ENCODE measurements at places on chromosomes 3 and 15.

DNA sequence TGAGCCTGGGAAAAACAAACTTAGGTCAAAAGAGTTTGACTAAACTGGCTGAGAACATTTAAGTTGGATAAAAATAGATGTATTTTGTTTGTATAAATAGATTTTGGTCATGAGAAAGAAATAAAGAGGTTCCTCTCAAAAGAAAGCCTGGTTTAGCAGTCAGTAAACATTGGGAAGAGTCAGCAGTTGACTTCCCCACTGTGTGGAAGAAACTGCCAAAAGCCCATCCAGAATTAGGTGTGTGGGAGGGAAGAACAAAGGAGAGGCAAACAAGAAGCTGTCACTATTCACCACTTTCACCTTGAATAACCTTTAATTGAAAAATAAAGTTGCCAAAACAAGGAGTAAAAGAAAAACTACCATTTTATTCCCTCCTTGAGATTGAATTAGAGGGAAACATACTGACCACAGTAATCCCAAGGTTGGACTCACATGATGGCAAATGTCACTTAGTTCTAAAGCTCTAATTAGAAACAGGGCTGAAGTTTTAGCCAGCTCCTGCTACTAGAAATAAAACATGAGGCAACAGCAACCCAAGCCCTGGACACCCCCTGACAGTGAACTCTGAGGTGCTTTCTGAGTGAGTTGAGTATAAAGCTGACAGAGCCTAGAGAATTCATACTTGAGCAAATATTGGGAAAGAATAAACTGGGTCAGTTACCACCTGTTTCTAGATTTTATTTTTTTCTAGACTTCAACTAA lies 139.3 kb downstream of the SERPINI1 start:
- no peak overlapping the region for H3K27ac ChIP-seq
- no peak overlapping the region for H3K4me3 ChIP-seq
- DNase-seq: no peak
- H3K36me3 ChIP-seq: no peaks in the 10 kb centered on the region
- H3K27me3 ChIP-seq: no peaks in the 10 kb centered on the region
- H3K4me1 ChIP-seq: no peaks in the 10 kb centered on the region

GRCh38 chr3:157059181-157059580 lies 100.8 kb downstream of the CCNL1 start:
- no peak overlapping the region for H3K4me3 ChIP-seq
- DNase-seq: no peak
- H3K27me3 ChIP-seq: no peaks in the 10 kb centered on the region
- no peak overlapping the region for H3K27ac ChIP-seq

GRCh38 chr3:115999001-115999585 lies 375.8 kb downstream of the GAP43 start:
- no peak overlapping the region for H3K4me3 ChIP-seq
- no peaks in the 10 kb centered on the region for H3K4me1 ChIP-seq
- no peaks in the 10 kb centered on the region for H3K36me3 ChIP-seq
- no peak for DNase-seq

DNA sequence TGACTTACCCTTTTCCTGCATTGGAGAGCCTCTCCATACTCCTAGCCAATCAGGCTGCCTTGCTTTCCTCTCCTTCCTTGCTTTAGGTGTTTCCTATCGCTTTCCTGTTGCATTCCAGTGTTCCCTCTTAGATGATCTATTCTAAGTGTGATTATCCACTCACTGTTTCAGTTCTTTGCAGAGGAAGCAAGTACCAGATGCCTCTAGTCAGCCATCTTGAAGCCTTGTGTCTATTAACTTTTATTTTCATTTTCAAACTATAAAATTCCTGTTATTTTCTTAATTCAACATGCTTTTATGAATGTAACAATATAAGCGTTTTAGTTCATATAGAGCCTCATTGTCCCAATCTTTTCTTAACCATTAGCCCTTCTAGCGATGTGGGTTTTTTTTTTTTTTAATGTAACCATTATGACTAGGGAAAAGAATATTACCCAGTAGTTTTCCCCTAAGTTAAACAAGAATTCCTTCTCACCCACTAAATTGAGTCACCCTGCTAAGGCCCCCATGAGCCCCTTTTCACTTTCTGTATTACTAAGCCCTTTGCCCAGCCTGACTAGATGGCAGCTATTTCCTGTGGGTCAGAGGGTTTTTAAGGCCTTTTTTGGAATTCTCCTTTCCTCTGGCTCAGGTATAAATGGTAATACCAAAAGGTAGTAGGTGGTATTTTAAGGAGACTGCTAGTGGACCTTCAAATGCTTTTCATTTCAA lies 229.4 kb upstream of the CTNNB1 start:
- H3K4me3 ChIP-seq: no peak overlapping the region
- no peaks in the 10 kb centered on the region for H3K36me3 ChIP-seq
- no peak overlapping the region for H3K27ac ChIP-seq
- no peaks in the 10 kb centered on the region for H3K4me1 ChIP-seq
- DNase-seq: no peak

DNA sequence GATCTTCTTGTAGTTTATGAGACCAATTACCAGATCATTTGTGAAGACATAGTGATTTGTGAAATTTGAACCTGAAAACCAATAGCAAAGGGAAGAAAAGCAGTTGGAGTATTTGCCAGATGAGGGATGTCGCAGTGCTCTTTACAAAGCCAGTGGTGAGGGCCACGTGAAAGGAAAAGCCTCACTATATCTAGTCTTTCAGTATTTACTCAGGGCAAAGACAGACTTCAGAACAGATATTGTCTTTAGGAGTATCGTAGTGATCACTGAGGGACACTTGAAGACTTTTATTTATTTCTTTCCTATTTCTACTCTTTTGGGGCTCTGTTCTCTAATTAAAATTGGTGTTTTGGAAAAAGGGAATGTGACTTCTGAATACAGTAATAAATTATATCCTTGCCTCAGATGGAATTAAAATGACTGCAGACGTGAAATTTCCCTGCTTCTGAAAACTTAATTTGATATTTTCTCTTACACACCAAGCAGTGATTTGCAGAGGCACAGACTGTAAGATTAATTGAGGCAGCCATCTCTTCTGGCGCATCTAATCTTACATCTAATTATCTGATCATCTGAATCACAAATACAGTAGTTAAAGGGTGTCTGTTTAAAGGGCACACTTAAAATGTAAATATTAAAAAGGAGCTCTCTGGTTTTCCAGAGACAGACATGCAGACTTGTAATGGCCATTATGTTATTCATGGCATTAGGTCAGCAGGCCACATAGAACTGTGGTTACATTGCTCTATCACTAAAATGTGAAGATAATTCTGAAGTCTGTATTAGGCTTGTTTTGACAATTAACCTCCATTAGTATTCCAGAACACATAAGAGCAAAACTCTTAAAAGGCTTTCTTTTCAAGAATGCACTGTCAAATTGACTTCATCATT lies 193.0 kb upstream of the GOLIM4 start:
- no peak for DNase-seq
- H3K4me1 ChIP-seq: peaks cover 2% of the 10 kb centered on the region
- no peak overlapping the region for H3K27ac ChIP-seq
- H3K36me3 ChIP-seq: no peaks in the 10 kb centered on the region
- no peak overlapping the region for H3K4me3 ChIP-seq

DNA sequence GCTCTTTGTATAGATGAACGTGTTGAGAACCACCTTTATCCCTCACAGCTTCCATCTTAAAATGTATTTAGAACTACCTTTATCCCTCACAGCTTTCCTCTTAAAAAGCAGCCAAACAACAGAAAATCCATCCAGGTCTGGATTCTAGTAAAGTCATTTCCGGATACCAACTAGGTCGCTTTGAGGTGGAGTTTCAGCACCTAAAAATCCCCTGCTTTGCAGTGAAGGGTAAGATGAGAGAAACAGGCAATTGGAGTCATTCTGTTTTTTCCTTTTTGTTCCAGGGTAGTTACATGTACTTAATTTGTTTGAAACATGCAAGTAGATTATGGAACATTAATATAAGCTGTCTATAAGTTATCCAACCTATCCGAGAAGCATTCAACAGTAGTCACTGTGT lies 192.0 kb downstream of the UBE2E2 start:
- H3K4me3 ChIP-seq: no peak overlapping the region
- no peak overlapping the region for H3K27ac ChIP-seq
- no peak for DNase-seq
- no peaks in the 10 kb centered on the region for H3K4me1 ChIP-seq

DNA sequence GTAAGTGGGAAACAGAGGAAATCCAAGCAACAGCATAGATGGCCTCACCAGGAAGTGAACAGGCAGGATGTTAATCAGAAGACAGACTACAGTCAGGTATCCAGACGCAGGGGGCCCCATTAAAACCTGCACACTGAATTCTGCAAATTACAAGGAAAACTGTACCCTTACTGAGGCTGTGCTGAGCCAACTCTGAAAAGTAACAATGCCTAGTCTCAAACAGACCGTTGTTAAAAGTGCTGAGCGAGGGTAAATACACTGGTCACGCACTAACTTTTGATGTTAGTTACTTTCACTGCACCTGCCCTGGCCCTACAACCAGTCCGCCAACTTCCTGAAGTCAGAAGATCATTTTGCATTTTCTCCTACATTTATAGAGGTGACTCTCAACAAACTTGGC lies 1.0 kb downstream of the TAMM41 start:
- H3K27ac ChIP-seq: no peak overlapping the region

- no peaks in the 10 kb centered on the region for H3K36me3 ChIP-seq
- H3K4me3 ChIP-seq: no peak overlapping the region
- H3K27me3 ChIP-seq: no peaks in the 10 kb centered on the region
- DNase-seq: no peak
- no peaks in the 10 kb centered on the region for H3K4me1 ChIP-seq
These were observed 62.9 kb downstream of the HMCES start for GRCh38 chr3:129341331-129342141.

- H3K4me1 ChIP-seq: no peaks in the 10 kb centered on the region
- no peak overlapping the region for H3K4me3 ChIP-seq
- no peaks in the 10 kb centered on the region for H3K27me3 ChIP-seq
- no peaks in the 10 kb centered on the region for H3K36me3 ChIP-seq
- no peak for DNase-seq
- H3K27ac ChIP-seq: no peak overlapping the region
These were observed 61.1 kb downstream of the SCN11A start for GRCh38 chr3:38990621-38991020.

DNA sequence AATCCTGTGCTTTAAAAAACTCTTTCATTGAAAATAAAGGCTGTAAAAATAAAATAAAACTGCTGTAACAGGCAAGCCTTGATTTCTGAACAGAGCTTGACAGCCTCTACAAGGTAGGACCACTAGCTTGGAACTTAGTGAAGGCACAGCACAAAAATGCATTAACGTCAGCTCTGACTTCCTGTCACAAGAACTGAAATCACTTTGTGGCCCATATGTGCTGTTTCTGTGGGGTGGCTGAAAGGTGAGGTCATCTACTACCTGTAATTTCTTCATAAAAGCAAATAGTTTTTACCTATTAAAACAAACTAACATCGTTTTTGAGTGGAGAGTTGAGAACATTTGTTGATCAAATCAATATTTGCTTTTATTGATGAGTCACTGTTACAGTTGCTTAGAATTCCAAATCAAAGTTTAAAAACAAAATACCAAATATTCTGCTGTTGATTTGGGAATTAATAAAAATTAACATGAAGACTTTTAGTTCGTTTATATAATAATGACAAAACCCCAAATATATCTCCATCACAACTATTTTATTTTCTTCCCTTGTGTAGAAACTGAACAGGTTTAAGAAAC lies 1034.1 kb downstream of the MCTP2 start:
- no peaks in the 10 kb centered on the region for H3K4me1 ChIP-seq
- no peaks in the 10 kb centered on the region for H3K36me3 ChIP-seq
- no peaks in the 10 kb centered on the region for H3K27me3 ChIP-seq
- no peak for DNase-seq
- no peak overlapping the region for H3K4me3 ChIP-seq

GRCh38 chr3:83934192-83935021 lies 1024.4 kb upstream of the CADM2 start:
- no peaks in the 10 kb centered on the region for H3K27me3 ChIP-seq
- no peak overlapping the region for H3K4me3 ChIP-seq
- no peaks in the 10 kb centered on the region for H3K36me3 ChIP-seq
- H3K27ac ChIP-seq: no peak overlapping the region
- no peaks in the 10 kb centered on the region for H3K4me1 ChIP-seq

DNA sequence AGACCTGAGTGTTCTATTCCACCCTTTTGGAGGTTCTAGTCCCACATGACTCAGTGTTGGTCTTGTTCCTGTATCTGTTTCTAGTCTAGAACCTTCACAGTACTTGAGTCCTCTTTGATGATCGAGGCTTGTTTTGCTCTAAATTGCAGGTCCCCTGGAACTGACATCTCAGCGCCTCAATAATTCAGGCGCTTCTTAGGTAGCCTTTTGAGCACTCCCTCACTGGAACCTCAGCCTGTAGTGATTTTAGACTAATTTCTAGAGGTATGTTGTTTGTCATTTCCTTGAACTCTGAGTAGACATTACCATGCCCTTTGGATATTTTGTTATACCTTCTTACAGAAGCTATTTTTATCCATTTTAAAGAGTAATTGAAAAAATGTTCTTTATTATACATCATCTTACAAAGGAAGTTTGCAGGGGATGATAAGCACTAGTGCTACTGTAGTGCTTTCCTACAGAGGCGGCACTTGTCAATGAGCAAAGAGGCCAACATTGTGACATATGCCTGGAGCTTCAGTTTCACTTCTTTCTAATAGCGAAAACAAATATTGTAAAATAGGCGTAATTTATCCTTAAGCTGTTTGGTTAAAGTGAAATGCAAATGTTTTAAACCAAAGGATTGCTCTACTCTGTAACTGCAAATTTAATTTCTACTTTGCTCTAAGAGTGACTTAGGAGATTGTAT lies 75.7 kb downstream of the EFL1 start:
- H3K36me3 ChIP-seq: no peaks in the 10 kb centered on the region
- no peaks in the 10 kb centered on the region for H3K27me3 ChIP-seq
- DNase-seq: no peak
- H3K4me3 ChIP-seq: no peak overlapping the region
- no peaks in the 10 kb centered on the region for H3K4me1 ChIP-seq

DNA sequence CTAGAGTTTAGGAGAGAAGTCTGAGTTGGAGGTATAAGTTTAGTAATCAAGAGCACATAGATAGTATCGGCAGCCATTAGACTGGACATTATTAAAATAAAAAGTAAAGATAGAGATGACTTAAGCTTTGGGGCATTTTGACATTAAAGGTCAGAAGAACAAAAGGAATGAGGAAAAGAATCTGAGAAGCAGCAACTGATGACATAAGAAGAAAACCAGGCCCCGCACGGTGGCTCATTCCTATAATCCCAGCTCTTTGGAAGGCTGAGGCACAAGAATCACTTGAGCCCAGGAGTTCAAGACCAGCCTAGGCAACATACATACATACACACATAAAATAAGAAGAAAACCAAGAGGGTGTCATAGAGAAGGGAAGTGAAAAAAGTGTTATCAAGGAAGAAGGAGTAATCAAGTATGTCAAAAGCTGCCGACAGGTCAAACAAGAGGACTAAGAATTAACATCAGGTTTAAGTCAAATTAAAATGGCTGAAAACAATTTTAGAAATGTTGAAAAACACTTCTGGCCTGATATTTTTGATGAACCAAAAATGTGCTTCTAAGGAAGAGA lies 38.9 kb downstream of the ACAP2 start:
- H3K36me3 ChIP-seq: no peaks in the 10 kb centered on the region
- no peak for DNase-seq
- no peaks in the 10 kb centered on the region for H3K27me3 ChIP-seq
- H3K4me3 ChIP-seq: no peak overlapping the region

All from iPS DF 6.9 (cell line).